ENCODE measurements at places on chromosomes 1 and 21.

- DNase-seq = no peak
Observed at GRCh38 chr1:78170859-78171258, 125.1 kb downstream of the GIPC2 start.

GRCh38 chr1:175673371-175674150, 69.8 kb downstream of the TNR start:
- no peak for DNase-seq

DNA sequence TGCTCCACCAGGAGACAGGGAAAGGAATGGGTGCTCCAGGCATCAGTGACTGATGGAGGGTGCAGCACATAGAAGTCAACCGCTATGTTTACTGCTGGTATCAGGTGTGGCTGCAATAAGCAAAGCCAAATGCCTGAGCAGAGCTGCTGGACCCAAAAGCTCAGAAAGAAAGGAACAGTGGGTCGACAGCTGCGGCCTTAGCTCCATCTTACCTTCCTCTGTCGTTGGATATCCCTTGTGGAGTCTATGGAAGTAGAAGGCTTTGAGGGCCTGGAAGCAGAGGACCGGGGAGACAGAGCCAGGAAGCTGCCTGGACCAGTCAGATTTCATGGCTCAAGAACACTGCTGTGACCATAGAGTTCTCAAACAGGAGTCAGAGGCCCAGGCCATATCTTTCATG, 45.3 kb downstream of the RIMS3 start:
- DNase-seq = no peak

DNA sequence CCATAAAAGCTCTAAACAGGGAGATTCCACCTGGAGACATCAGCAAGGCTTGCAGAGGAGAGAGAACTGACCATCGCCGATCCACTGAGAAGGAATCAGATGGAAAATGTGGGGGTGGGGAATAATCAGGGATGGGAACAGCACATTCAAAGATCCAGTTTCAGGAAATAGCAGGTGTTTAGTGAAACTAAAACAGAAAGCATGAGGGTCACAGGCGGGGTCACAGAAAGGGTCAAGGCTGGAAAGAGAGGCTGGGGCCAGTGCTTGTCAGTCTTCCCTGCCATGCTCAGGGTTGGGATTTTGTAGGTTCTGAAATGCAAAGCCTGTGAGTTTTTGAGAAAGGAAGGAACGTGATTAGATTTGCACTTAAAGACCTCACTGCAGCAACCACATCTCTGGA, 103.2 kb downstream of the HLCS start:
- no peak for DNase-seq

- no peak for DNase-seq
Observed at GRCh38 chr1:228739826-228740225, 4.5 kb downstream of the RHOU start.

DNA sequence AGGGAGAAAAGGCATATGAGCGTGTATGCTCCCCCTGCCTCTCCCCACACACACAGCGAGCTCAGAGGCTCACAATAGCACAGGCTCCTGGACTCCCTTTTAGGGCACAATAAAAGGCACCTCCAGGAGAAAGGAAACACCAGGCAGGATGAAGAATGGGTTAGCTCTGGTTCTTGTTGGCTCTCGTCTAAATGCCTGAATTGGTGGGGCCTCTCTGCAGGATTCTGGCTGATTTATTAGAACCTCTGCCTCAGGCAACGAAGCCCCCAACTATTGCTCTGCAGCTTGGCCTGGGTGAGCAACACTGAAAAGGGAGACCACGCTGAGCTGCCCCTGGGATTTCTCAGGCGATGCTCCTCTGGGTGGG, 590.9 kb upstream of the PLXNA2 start:
- no peak for DNase-seq

DNA sequence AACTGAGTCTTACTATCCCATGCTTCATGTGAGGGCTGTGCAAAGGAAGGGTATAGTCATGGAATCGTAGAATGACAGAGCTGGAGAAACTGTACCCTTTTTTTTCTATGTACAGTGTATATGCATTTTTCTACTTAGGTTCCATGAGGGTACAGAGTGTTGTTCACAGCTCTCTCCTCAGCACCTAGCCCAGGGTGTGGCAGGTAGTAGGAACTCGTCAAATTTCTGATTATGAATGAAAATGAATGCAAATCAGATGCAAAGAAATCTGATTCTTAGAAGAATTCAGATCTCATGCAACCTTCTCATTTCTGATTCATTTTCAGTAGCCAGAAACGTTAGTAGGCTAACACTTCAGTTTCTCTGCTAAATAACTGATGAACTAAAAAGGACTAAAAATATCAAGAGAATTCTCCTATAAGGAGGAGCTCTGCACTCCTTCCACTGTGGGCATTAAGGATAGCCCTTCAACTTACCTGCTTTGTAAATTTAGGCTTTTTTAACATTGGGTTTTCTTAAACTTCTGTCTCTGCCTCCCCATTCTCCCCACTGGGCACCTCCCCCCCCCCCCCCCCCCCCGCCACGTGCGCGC, 18.0 kb upstream of the HHAT start:
- DNase-seq = no peak

- DNase-seq = no peak
Observed at GRCh38 chr1:24643363-24644099, 429 bp downstream of the SRRM1 start.

- no peak for DNase-seq
Observed at GRCh38 chr1:32062867-32063230, 9.9 kb upstream of the TMEM39B start.

DNA sequence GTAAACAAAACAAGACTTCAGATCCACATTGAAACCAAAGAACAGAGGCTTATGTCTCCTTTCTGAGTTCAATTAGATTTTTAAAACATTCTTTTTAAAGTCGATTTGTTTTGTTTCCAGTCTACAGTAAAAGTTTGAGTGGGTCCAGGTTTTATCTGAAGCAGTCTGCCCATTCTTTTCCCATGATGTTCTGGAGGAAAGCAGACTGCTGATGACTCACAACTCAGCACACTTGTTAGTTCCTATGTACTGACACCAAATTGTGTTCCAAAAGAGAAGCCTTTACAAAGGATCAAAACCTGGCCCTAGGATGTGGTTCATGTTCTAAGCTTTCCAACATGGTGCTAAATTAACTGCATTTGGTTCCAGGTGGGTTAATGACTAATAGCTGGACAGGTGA, 11.4 kb upstream of the CCN1 start:
- no peak for DNase-seq

- DNase-seq = no peak
Observed at GRCh38 chr1:169680377-169681019, 30.9 kb downstream of the SELL start.

GRCh38 chr1:187836557-187836956, 1007.8 kb downstream of the PLA2G4A start:
- no peak for DNase-seq

GRCh38 chr1:110083866-110084226, 13.4 kb upstream of the ALX3 start:
- no peak for DNase-seq

DNA sequence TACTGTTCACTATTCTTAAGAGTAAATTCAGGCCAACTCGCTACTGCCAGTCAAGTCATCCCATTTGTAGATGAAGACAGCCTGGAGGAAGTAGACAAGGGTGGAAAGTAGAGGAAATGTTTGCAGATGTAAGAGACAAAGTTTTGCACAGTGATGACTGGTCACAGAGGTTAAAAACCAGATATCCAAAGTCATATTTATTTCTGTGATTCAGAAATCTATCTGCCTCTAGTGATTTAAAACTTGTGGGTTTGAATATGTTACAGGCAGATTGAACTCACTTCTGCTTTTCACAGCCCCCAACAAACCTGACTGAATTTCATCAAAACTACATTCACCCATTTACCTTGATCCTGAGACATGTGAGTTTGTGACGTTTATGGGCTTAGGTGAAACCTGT, 484.7 kb upstream of the C1orf87 start:
- DNase-seq = no peak

GRCh38 chr1:160122978-160123495, 7.5 kb downstream of the ATP1A2 start:
- no peak for DNase-seq

- DNase-seq = no peak
Observed at GRCh38 chr1:59015708-59016107, 231.9 kb upstream of the JUN start.

GRCh38 chr1:76068953-76069561, 5.5 kb upstream of the ST6GALNAC3 start:
- no peak for DNase-seq

DNA sequence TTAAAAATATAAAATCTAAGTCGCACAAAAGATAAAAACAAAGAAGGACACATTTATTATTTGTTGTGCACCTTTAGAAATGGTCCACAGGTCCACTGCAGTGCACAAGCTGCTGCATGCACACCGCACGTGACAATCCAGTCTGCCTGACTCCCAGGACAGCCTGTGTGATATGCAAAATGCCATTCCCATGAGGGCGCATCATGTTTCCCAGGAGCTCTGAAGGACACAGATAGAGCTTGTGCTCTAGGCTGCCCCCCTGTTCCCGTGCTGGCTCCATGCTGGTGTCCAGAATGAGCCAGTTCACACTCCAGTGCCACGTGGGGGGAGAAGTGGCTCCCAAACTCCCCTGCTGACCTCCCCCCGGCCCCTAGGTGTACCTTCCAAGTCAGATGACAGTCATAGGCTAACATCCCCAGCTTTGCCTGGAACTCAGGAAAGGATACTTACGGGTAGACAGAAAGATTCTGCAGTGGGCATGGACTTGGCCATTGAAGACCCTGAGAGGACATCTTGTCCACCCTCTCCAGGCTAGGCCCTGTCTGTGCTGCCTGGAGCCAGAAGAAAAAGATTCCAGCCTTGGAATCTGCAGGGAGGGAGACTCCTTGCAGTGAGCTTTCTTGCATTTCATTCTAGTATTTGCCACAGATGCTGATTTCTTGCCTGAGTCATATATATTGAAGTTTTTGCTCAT, 26.3 kb downstream of the RAB7B start:
- DNase-seq = no peak

DNA sequence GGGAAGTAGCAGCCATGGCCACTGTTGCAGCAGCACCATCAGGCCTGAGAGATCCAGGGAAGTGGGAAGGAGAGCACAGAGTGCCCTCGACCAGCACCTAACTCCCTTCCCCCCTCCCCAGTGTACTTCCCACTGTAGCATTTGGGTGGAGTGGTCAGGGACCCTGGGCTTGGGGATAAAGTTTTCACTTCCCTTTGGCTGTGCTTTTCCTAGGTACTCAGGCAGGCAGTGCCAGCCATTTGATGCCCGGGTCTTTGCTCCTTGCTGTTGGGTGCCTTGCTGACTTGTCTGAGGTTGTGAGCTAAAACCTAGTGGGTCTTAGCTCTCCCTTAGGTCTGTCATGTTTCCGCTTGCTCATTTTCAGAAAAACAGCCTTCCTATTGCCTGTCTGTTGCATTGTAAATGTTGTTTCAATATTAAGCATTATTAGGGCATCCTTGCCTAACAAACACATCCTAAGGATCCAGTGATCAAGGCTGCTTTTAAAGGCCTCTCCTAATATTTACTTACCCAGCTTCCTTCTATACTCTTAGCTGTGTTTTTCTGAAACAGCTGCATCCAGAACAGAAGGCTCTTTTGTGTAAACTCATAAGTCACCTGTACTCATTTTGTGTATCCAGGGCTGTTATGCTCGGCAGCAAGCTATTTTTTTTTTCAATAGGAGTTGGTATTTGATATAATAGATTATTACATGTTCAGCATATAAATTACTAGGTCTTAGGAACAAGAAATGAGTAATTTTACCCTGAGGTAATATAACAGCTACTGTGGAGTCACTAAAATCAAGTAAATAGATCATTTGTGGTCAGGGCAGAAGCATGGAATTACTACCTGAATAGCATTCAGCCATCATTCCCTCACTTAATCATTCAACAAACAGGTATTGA, 418.6 kb upstream of the PROX1 start:
- no peak for DNase-seq

GRCh38 chr1:41515131-41515678, 30.7 kb upstream of the EDN2 start:
- no peak for DNase-seq

DNA sequence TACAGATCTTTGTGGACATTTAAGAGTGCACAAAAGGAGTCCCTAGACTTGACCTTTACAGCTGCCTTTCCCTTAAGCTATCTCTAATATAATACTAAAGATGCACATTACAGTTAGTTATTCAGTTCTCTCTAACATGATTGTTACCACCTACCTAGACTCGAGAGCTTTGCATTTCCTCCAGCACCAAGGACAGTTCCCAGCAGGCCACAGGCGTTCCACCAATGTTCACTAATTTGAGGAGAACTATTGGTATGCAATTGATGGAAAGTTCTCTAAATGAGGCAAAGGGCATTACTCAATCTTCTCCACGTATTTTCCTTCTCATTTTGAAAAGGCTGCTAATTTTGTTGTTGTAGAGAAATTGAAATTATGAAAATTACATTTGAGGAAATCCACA, 5.4 kb upstream of the NTNG1 start:
- DNase-seq = peak; percentile 49

DNA sequence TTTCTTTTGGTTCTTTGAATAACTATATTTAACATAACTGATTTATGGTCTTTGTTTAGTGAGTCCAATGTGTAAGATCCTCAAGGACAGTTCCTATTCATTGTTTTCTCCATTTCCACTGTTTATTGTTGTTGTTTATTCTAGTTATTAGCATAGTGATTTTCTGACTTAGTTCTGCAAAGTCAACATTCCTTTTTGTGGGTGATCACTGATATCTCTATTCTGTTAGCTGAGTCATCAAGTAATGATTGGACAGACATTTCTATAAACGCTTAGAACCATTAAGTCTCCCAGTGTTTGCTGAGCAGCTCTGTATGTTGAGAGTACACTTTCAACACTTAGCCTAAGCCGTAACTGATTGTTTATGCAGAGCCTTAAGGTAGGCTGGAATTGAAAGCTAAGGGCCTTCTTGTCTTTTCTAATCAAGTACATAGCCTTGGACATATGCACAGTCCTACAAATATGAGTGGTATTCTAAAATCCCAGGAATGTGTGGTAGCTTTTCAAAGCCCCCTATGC, 87.1 kb downstream of the SLC5A9 start:
- no peak for DNase-seq

DNA sequence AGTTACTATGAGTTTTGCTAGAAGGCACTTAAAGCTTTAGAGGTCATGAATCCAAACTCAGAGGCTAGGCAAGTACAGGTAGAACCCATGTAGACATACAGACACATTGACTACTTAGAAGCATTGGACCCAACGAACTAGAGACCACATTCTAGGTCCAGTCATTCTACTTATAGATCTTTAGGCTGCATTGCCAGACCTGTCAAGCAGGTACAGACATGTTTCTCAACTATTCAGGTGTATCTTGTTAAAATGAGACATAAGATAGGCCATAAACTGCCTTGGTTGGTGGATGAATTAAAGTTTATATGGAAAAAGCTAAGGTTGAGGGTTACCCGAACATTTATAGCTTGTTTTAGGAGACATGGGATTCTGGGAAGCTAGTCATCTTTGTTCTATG, 6.5 kb downstream of the ZP4 start:
- no peak for DNase-seq
